ENCODE measurements at places on chromosomes 13 and 19.

GRCh38 chr13:66347486-66348117 is 882.5 kb downstream of the PCDH9 start:
- no peak for DNase-seq

GRCh38 chr13:39232401-39232980 is 194.2 kb downstream of the NHLRC3 start:
- DNase-seq: no peak

GRCh38 chr13:23570099-23570920 is at the start of gene TNFRSF19:
Gene TNFRSF19, plus strand, starts transcription at chr13:23570412. Its CDS starts 19,772 bp downstream, at chr13:23590184.
- no peak for DNase-seq

GRCh38 chr19:47179653-47180310 is 49.1 kb downstream of the SAE1 start:
- no peak for DNase-seq

- no peak for DNase-seq
Observed at GRCh38 chr13:103395139-103395538, 328.9 kb upstream of the SLC10A2 start.

GRCh38 chr19:41703602-41704293 is 4.7 kb upstream of the CEACAM5 start:
- DNase-seq: no peak

- no peak for DNase-seq
Observed at GRCh38 chr19:18777301-18778075, 13.6 kb downstream of the COMP start.

GRCh38 chr13:102441085-102441484 is 39.2 kb upstream of the FGF14 start:
- no peak for DNase-seq

- DNase-seq: no peak
Observed at GRCh38 chr19:1183543-1184172, 9.6 kb upstream of the SBNO2 start.

- DNase-seq: no peak
Observed at GRCh38 chr13:34469196-34469986, 472.7 kb upstream of the NBEA start.

DNA sequence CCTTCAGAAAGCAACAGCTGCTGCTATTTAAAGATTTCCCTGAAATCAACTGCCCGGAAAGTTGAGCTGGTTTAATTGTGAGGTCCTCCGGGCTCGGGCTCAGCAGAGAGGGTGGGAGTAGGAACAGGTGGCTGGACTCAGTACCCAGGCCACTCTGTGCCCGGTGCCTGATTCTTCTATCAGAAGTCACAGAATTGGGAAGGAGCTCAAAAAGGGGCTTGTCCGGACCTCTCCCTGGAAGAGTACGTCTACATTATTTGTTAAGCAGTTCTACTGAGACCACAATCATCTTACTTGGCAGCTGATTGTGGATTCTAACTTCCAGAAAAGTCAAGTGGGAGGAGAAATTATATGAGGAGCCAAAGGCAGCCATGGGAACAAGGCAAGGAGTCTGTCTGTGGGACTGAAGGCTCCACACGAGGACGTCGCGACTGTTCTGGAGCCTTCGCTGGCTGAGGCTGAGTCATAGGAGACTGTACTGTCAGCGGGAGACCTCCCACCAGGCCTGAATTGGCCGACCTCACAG is 91.7 kb upstream of the ANKRD10 start:
- DNase-seq: no peak

DNA sequence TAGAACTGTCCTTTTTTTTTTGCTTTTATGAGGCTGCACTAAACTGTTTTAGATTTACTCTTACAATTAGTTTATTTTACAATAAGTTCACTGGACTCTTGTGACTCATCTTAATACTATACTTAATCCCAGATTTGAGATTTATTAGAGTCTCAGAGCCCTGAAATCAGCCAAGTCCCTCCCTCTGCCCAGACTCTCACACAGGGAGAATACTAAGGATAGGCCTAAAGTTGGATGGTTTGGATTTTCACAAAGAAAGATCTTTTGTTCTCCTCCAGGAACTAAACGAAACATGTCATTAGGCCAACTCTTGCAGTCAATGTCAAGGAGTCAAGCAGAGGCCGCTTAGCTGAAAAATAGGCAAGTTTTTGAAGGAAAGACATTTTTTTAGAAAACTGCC is 42.7 kb upstream of the MIR17HG start:
- no peak for DNase-seq

- DNase-seq: no peak
Observed at GRCh38 chr13:93505104-93505952, 278.7 kb downstream of the GPC6 start.

DNA sequence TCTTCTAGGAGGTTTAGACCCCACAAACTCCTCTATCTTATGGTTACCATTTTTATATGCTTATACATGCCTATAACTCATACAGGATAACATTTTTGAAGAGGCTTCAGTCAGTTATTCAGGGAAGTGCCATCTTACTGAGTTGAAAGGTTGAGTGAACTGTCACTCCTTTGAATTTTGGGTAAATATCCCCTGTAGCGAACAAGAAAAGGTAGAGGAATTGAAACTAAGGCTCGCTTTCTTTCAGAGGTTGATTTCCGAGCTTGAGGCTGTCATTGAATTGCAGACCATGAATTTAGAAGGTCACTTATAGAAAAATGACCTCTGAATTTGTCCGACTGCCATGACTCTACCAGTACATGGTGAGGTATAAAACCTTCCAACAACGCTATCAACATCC is 35.1 kb downstream of the MICU2 start:
- no peak for DNase-seq

- DNase-seq: no peak
Observed at GRCh38 chr13:85665286-85665685, 133.9 kb downstream of the SLITRK6 start.

GRCh38 chr13:77143431-77143830 is 116.5 kb upstream of the FBXL3 start:
- DNase-seq: no peak
